ENCODE measurements at places on chromosomes 7 and 10. TPM values are rescaled to one million over a fixed set of nuclear protein-coding genes. Genes with fewer than 3 reads are reported as not detected.

GRCh38 chr10:44051584-44052385 is 333.1 kb downstream of the CXCL12 start:
- DNase-seq = no peak

Gene TMEM130
- 0.90 TPM for total RNA-seq

Gene ERLIN1
- 35.7 TPM for total RNA-seq

DNA sequence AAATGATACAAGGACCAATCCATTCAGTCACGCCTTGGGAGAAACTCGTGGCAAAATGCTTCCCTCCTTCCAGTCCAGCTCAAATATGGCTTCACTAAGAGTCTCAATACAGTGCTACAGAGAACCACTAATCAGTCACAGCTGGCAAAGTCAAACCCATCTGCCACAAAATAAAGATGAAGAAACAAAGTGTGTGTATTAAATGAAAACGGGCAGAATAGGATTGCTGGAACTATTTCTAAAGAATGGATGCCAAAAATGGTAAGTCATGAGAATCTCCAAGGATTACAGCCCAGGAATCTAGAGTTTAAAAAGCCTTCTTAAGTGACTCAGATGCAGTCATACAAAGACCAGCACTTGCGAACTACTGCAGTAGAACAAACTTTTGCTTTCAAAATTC is 61.9 kb downstream of the CACUL1 start:
- DNase-seq = no peak

Gene PKD2L1
- total RNA-seq = not detected

GRCh38 chr10:131891196-131891928 is 9.4 kb upstream of the PPP2R2D start:
- DNase-seq = peak; percentile 67

Gene GNGT1
- total RNA-seq = not detected

Gene IFIT1
- 14.7 TPM for total RNA-seq

GRCh38 chr7:123552641-123553040 is 5.0 kb downstream of the NDUFA5 start:
- no peak for DNase-seq

- DNase-seq = no peak
Observed at GRCh38 chr10:44513591-44513990, 128.7 kb upstream of the CXCL12 start.

DNA sequence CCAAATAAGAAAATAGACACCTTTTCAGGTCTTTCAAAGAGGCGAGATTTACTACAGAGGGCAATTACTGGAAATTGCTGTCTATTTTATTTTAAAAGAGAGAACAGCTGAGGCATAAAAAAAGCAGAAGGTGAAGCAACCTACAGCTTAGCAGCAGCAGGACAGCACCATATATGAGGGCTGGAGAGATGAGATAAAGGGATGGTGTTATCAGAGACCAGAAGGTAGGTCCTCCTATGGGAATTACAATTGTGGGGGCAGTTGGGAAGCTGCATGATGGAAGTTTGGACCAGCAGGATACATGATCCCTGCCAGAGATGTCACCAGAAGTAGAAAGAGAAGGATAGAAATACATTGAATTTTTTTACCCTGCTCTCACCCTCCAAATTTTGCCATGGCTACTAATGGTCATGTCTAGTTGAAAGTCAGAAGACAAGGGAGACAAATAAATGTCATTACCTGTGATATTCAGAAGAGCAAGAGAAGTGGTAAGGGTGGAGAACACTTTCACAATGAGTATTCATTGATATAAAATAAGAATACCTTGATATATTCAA is 77.2 kb upstream of the CALCR start:
- no peak for DNase-seq

Gene EVX1
- total RNA-seq = 1.1 TPM

- no peak for DNase-seq
Observed at GRCh38 chr7:96157856-96158255, 164.0 kb downstream of the SLC25A13 start.
